ENCODE measurements at places on chromosomes 12 and 14.

DNA sequence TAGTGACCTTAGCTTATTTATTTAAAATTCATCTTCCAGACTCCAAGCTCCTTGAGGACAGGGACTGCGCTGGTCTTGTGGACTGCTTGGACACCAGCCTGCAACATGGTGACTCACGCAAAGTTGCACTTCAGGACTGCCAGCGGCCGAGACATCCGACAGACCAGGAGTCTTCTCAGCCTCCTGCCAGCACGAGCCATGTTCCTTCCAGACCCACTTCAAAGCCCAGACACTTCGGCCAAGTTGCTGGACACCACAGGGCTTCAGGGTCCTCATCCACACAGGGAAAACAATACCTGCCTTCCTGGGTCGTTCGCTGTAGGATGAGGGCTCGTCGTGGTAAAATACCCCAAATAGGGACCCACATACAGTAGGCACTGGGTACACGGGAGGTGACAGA, 88.7 kb downstream of the BCL11B start:
- DNase-seq, result no peak

GRCh38 chr12:21615431-21615830, 10.8 kb upstream of the GYS2 start:
- DNase-seq, result no peak

DNA sequence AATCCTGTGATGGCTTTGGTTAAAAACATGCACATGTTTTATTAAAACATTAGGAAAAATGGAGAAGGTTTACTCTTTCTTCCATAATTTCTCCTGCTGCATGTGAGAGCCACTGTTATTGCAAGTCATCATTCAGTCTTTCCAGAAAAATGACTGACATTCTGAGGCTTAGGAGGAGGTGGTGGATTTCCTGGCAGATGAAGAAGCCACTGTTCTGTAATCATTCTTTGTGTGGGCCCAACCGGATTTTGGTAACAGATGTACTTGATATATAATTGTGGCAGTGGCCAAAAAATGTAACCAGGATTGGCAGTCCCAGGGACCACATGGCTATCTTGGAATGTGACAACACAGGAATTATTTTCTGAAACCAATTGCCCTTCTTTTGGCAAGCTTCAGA, 120.2 kb downstream of the DAAM1 start:
- no peak for DNase-seq

DNA sequence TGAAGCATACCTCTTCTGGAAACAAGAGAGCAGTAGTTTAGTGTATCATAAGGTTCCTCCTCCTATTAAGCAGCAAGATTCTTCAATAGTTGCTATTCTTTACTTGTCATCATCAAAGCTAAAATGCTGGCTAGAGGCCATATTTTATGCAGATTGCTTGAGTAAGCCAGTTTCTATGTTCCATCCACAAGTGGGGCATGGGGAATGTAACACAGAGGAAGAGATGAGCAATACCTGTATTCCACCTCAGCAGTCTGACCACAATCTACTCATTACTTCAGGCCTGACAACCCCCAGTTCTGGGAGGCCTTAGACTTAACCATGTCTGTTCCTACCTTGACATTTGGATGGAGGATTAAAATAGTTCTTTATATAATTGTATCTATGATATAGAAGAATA, 423.6 kb downstream of the BTG1 start:
- no peak for DNase-seq

GRCh38 chr14:95519699-95520098, 3.2 kb upstream of the SYNE3 start:
- DNase-seq, result no peak

DNA sequence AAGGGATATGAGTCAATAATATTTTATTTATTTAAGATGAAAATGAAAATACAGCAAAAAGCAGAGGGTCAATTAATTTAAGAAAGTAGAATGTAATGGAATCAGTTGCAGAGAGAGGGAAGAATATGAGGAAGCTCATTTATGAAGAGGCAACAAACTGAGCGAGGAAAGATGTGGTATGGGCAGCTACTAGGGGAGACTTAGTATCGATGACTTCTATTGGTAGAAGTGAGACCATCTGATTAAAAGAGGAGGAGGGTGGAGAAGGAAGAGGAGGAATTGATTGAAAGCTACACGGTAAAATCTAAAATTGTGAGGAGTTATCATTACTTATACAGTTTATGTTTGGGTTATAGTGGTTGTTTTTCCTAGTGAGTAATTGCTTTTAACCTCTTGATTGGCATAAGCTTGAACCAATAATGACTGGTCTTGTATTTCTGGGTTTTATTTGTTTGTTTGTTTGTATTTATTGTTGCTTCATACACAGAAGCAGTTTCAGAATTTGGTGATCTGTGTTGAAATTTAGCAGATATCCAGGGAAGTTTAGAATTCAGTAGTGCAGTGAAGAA, 121.0 kb downstream of the LRRIQ1 start:
- DNase-seq, result no peak

GRCh38 chr14:89504091-89504490, 87.1 kb upstream of the FOXN3 start:
- DNase-seq, result no peak

- no peak for DNase-seq
Observed at GRCh38 chr14:82536566-82536965, 1002.9 kb upstream of the SEL1L start.

DNA sequence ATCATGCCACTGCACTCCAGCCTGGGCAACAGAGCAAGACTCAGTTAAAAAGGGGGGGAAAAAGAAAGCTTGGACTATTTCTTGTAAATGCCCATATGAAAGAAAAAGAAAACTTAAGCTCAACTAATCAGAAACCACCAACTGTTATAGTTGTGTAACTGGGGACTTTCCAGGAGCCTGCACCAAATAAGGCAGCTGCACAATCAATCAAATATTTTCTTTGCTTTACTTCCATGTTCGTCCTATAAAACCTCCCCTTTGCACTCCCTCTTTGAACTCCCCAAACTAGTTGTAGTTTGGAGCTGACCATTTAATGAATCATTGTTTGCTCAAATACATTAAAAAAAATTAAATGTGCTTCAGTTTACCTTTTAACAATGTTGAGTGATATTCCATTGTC, 54.9 kb downstream of the OTOGL start:
- no peak for DNase-seq

DNA sequence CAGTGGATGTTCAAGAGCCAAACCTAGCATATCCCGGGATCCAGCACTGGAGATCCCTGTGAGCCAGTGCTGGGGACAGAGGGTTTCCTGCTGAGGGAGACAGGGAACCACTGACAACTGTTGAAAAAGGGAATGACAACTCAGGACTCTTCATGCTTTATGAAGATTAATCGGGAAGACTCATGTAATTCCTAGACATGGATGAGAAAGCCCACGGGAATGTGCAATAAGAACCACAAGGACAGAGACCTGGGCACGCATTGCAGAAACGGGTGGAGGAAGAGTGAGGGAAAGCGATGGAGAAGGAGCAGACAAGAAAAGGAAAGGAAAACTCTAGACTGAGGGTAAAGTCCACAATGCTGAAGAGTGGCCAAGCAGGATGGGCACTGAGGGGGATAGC, 296.0 kb downstream of the PCNX1 start:
- no peak for DNase-seq
